ENCODE measurements at places on chromosomes 12 and 14. TPM values are rescaled to one million over a fixed set of nuclear protein-coding genes. Genes with fewer than 3 reads are reported as not detected.

The TGM1 gene
- 3.9 TPM for total RNA-seq

The PDZRN4 gene
- not detected for total RNA-seq

The RFX4 gene
- total RNA-seq, result not detected

The CLMN gene
- 0.67 TPM for total RNA-seq

The CLEC7A gene
- total RNA-seq, result 2.5 TPM

The KCNMB4 gene
- 0.53 TPM for total RNA-seq

The MSI1 gene
- not detected for total RNA-seq

The CIROP gene
- not detected for total RNA-seq

The TAS2R19 gene
- total RNA-seq, result 0.71 TPM

The CELA1 gene
- total RNA-seq, result 1.2 TPM

Measured in CD4-positive, alpha-beta T cell (primary cell).